ENCODE measurements at places on chromosomes 5 and 9.

- peak; percentile 41 for DNase-seq
Measured at GRCh38 chr5:160507221-160507721, 85.6 kb downstream of the PTTG1 start.

GRCh38 chr5:36214436-36214835 lies 27.3 kb downstream of the NADK2 start:
- no peak for DNase-seq

DNA sequence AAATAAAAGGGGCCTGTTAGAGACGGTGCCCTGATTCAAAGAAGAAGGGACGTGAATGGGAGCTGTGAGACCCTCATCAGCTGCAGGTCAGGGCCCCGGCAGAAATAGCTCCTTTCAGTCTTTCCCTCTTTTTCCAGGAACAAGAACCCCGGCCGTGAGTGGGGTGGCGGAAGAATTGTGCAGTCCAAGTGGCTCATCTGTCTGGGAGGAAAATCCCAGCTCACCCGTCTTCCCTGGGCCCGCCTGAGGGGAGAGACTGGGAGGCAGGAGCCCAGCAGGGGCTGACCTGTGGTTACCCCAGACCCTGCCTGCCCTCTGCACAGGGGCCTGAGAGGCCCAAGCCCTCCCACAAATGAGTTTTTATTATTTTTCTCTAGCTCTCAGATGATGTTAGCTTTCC lies 24.8 kb upstream of the CSF1R start:
- DNase-seq: no peak

- no peak for DNase-seq
Measured at GRCh38 chr9:133927041-133927440, 65.1 kb downstream of the VAV2 start.

DNA sequence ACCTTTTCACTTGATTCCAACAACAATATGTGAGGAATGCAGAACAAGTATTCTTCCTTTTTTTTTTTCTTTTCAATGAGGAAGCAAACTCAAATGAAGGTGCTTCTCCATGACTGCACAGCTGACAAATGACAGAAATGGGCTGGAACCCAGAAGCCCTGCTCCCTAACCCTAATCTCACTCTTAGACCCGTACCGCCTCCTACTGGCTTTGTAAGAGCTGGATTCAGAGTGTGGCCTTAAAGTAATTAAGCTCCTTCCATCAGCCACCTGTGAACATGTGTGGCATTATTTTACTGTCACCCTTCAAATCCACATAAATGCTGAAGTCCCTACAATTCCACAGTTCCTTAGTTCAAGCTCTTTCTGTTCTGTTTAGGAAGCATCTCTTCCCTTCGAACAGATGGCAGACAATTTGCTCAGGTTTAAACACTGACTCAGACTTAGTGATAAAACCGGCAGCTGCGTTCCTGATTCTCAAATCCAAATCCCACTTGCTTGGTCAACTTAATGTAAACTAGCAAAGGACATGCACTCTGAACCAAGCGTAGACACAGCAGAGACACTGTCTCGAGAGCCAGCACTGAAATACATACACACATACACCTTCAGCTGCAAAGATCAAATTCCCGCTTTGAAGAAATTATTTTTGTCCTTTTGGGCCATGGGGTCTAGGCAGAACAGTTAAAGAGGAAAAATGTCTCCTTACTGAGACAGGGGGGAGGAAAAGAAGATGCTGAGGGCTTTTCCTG lies 316.7 kb upstream of the TLE4 start:
- DNase-seq: no peak

GRCh38 chr5:172632346-172633092 lies 8.5 kb upstream of the NEURL1B start:
- DNase-seq: no peak

- DNase-seq: no peak
Measured at GRCh38 chr5:181156758-181157157, 9.4 kb downstream of the OR2V2 start.

DNA sequence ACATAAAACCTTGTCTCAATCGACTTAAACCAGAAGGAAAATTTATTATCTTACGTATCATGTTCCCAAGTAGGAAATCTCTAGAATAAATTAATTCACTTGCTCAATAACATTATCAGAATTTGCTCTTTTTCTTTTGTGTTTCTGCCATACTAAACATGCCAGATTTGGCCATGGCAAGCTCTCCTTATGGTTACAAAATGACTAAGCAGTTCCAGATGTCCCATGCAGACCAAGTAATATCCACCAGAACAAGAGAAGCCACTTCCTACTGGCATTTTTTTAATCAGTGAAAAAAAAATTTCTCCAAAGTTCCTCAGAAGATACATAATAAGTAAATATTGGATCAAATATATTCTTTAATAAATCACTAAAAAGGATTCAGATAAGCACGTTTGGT lies 25.2 kb upstream of the ADAMTS6 start:
- no peak for DNase-seq

DNA sequence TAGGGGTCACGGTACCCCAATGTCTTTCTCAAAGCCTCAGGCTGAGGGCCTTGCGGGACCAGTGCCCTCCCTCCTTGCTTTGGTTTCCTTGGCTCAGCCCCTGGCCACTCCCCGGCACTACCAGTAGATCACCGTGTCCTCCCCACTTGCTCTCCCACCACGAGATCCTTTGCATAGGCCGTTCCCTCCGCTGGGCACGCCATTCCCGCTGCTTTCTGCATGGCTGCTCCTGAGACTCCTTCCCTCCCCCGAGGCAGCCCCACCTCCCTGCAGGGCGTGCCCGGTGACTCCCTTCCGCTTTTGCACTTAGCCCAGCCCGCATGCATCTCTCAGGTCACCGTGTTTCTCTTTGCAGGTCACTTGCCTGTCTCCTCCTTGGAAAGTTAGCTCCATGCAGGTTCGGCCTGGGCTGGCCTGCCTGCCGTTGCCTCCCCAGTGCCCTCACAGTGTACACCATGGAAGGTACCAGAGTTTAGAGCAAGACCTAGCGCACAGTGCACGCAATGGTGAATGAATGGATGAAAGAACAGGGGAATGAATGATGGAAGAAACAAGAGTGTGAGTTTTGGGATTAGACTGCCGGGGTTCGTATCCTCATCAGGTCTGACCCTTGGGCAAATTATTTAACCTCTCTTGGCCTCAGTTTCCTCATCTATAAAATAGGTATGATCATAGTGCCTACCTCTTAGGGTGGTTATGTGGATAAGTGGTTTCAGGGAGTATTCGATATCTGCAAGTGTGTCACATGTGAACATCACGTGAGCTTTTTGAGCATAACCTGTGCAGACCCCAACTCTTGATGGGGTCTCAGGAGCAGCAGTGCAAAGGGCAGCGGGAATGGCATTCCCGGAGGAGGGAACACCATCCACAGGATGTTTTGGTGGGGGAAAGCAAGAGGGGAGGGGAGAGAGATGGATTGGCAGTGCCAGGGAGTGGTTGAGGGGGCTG lies 214.3 kb downstream of the C9orf50 start:
- DNase-seq: no peak

DNA sequence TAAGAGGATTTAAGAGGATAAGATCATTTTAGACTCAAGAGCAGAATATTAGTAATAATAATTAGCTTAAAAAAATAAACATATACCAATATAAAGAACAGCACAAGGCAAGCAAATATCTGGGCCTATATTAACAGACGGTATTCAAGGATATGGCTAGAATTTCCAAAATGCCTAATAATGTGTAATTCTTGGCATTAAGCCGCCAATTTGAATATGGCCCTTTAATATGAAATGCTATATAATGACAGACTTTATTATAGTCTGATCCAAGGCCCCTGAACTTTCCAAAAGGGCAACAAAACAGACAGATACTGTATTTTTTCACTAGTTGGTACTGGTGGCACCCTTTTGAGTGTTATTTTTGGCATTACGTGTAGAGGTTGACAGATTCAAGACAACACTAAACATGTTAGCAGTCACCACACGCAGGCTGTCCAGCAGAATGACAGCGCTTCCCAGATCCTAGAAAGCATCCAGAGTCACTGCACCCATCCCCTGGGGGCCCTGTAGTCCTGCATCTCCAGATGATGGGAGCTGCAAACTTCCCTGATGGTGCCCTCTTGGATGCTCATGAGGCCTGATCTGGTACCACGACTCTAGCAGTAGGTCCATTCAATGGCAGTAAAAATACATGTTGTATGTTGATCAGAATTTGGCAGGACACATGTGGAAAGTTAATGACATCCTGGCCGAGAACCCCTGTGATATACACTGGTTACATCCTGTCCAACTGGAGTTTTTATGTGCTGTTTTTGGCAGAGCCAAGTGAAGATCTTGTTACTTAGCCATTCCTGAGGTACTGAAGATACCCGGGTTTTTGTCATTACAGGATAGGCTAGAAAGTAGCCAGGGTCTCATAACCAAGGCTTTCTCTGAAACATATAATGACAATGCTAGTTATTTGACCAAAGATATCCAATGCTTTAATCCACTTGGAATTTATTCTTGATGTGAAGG lies 1.7 kb upstream of the ABL1 start:
- peak; percentile 54 for DNase-seq

DNA sequence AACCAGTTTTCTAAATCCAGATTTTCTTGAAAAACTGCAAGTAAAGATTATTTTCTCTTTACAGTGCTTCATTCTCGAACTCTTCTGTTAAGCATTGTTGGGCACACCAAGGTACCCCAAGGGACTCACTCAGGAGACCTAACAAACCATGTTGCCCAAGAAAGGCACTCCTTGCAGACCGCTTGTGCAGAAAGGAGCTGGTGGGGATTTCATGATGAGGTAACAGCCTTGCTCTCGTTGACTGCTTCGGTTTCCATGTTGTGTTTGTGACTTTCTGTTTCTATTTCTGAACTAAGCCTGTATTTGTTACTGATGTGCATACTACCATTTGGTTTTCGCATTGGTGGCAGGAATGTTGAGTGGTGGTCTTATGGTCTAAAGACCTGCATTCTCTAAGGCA lies 266.6 kb upstream of the DAP start:
- no peak for DNase-seq

GRCh38 chr5:67815455-67816391 lies 399.8 kb upstream of the PIK3R1 start:
- DNase-seq: peak; percentile 53

- DNase-seq: peak; percentile 15
Measured at GRCh38 chr5:177232761-177233160, 70.8 kb downstream of the RAB24 start.

DNA sequence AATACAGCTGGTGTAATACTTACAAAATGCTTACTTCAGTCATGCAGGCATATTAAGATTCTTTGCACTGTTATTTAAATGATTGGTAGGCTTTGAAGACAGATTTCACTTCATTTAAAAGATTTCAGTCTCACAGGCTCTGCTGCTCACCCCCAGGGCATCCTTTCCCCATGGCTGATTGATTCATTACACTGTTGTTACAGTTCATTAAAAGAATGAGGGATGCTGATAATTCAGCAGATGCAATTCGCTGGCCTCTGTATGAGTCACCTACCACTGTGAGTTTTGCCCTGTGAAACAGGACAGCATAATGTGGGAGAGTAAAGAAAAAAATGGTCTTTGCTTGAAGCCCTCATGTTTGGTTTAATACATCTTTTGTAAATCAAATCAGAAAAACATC lies 246.9 kb downstream of the CYLC2 start:
- DNase-seq: peak; percentile 3

GRCh38 chr9:31140316-31140715 lies 1244.1 kb upstream of the ACO1 start:
- DNase-seq: no peak

GRCh38 chr5:143812085-143812705 lies at the start of gene HMHB1:
TSS of gene HMHB1 (plus strand) at chr5:143812161.
- DNase-seq: no peak

DNA sequence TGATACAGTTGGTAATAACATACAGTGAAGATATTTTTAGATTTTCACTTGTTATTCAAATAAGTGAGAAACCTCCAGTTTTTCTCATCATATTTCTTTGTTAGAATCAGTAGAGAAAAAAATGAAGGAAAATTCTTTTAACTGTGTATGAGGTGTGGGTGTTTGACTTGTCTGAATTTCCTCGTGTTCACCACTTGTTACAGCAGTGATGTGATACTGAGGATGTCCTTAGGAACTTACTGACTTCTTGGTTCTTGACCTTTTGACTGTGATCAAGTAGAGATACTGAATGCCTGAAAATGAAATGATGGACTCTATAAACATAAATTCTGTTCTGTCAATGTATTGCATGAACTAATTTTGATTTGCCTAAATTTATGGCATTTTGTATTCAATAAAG lies 10.7 kb downstream of the PBX3 start:
- no peak for DNase-seq

GRCh38 chr5:132799392-132799791 lies 13.7 kb upstream of the SOWAHA start:
- no peak for DNase-seq

DNA sequence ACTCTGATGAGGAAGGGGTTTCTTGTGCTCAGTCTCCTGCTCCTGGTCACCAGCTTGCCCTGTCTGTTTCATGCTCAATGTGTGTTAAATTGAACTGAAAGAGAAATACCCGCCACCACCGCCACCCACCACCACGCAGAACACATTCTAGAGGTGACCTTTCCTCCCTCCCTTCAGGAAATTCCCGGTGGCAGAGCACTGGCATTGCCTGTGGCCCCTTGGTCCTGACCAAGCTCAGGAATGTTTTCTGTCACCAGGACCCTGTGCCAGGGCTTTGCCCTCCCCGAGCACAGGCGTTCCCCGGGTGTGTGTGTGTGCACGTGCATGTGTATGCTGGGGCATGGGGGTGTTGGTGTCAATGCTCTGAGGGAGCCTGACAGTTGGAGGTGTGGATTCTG lies 10.2 kb upstream of the SLC25A51 start:
- no peak for DNase-seq

DNA sequence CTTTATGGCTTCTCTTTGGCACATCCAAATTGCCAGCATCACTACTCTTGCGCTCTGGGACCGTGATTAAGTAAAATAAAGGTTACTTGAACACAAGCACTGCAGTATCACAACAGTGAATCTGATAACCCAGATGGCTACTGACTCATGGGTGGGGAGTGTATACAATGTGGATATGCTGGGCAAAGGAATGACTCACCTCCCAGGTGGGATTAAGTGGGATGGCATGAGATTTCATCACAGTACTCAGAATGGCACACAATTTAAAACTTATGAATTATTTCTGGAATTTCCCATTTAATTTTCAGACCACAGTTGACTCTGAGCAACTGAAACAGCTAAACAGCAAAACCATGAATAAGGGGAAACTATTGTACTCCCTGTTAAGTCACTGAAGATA lies 4.3 kb downstream of the GFM2 start:
- peak; percentile 53 for DNase-seq

DNA sequence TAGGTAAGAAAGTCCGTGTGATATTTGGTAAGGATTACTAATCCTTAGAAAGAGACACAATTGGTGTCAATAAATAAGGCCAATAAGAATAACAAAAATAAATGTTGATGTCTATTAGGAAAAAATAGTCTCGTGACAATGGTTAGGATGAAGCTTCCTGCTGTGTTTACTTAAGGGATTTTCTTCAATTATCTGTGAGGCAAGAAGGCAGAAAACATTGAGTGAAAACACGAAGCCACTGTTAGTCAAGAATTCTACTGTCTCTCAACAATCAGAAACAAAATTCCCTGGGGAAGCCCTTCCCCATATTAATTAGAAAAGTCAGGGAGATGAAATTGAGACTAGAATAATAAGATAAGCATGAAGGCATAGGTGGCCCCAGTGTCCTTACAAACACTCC lies 149.0 kb downstream of the SYK start:
- DNase-seq: no peak

- DNase-seq: no peak
Measured at GRCh38 chr9:3224931-3225330, 300.9 kb downstream of the RFX3 start.

Data from MG63 (cell line).